ENCODE measurements at places on chromosomes 6 and 20.

DNA sequence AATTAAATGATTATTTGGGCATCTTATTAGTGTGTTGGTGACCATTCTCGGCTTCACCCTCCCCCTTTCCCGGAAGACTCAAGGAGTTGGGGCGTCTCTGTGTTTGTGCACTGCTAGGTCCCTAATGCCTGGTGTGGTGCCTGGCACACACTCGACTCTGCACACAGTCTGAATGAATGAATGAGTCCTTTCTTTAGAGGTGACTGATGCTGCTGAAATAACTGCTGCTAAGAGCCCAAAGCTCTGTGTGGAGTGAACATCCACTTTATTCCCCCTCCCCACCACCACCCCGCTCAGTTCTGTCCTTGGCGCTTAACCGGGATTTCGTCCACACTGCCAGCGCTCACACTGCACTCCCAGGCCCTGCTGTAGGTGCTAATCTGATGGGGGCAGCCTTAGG is 1.2 kb upstream of the PHACTR3 start:
- DNase-seq: no peak

DNA sequence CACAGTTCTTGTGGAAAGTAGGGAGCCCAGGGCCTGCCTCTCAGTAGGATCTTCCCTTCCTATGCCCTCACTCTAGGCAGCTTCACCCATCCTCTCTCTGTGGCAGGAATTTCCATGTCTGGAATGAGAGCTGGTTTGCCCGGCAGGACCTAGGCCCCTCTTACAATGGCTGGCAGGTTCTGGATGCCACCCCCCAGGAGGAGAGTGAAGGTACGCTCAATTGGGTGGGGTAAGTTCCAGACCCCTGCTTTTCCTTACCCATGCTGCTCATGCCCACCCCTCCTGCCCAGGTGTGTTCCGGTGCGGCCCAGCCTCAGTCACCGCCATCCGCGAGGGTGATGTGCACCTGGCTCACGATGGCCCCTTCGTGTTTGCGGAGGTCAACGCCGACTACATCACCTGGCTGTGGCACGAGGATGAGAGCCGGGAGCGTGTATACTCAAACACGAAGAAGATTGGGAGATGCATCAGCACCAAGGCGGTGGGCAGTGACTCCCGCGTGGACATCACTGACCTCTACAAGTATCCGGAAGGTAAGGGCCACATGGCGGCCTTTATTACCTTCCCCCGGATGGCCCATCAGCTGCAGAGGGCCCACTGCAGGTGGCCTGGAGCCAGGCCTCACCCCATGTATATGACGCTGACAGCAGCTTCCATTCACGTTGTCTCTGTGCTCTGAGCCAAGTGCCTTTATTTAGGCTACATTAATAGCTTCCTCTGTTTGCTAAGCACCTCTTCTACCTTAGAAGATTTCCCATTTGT is 22.8 kb downstream of the TGM6 start:
- no peak for DNase-seq

DNA sequence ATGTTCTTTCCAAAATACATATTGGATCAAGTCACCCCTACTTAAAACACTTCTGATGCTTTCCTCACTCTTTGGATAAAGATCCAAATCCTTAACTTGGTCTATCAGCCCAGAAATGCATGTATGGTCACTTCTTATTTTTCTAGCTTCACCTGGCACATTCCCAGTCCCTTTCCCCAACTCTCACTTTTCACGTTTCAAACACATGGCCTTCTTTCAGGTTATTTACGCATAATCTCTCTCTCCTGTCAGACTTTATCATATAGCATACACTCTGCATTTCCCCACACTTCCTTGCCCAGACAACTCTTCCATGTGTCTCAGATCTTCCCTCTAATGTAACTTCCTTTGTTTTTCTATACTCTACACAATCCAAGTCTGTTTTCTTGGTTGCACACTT is 12.8 kb downstream of the PHIP start:
- no peak for DNase-seq

DNA sequence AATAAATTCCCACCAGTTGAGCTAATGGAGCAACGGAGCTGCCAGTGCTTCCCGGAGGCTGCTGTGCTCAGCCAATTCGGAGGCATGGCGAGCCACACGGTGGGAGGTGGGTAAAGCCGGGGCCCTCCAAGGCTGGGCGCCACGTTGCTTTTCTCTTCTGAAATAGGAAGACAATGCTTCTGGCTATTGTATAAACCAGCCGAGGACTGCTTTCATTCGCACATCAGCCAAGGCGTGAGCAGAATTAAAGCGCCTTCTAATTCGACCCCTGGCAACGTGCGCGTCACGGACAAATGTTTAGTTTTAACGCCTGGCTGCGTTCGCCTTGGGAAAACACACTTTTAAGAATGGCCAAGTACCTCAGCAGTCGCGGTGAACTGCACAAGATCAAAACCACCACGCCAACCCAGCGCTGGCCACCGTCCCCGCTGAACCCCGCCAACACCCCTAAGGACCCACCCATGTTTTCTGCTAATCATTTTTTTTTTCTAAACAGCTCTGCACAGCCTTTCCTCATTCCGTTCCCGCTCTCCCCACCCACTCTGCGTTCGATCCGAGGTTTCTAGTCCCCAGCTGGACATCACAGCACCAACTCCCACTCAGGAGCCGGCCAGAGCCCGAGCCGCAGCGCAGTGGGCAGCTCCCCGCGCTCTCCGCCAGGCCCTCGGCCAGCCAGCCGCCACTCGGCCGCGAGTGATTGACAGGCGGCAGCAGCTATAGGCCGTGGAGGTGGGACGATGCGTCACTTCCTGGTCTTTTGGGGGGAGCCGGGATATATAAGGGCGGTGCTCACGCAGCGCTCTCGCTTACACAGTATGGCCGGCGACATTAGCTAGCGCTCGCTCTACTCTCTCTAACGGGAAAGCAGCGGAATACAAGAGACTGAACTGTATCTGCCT is at the start of gene AMD1:
Gene AMD1, plus strand, starts transcription at position 805 of the 899 bp plus-strand sequence. CDS start 321 bp downstream, outside the sequence.
- DNase-seq: peak; percentile 88

DNA sequence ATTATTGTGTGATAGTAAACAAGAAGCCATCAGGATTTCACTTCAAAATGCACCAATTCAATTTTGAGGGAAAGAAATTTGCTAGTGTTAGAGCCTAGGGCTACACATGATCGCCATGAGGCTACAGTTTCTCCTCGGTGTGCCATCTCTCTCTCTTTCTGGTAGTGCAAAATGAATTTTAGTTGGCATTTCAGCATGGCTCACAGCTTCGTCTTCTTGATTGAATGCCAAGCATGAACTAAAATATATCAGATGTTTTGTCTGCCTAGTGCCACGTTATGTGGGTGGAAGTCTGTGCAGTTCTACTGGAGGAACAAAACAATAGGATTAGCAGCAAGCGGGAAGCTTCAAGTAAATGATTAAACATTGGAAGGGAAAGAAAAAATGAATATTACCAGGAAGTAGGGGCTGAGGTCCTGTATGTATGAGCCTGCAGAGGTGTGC is 6.8 kb upstream of the MRAP2 start:
- DNase-seq: no peak
